ENCODE measurements at places on chromosomes 3 and 15.

- no peak for DNase-seq
Observed at GRCh38 chr3:64398006-64398405, 172.7 kb upstream of the PRICKLE2 start.

DNA sequence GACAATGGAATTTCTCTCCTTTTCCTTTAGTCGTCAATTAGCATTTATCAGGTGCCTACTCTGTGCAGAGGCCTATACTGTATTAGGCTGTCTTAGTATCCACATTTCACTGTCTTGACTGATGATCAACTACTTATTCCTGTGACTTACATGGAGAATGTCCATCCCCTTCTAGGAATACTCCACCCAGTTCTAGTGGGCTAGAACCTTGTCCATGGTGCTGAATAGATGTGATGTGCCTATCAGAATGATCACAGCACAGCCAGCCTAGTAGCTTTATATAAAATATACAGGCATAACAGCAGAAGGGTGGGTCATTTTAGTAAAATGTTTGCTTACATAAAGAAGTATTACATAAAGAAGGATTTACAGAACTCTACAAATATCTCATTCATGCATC lies 621.4 kb downstream of the PDCD6IP start:
- no peak for DNase-seq

- no peak for DNase-seq
Observed at GRCh38 chr15:60392986-60393790, 4.6 kb downstream of the ANXA2 start.

DNA sequence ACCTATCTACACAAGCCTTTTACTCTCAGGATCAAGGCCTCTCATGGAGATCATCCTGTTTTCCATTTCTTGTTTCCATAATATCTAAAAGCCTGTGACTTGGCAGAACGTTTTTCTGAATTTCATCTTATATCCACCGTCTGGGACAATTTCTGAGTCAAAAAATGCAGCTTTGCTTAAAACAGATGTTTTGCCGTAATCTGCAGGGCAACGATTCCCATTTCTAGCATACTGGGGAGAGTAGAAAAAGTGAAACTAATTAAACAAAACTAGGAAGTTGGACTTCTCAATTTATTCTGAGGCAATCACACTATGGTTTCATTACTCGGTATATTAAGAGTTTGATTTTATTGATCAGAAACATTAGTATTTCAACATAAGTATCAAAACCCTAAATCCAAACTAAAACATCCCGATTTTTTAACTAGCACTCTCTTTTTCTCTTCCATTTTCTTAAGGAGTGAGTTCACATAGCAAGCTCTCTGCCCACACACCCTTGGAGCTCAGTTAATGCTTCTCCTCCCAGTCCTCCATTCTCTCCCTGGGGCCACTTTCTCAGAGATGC lies 33.6 kb downstream of the SPATA12 start:
- DNase-seq, result no peak

DNA sequence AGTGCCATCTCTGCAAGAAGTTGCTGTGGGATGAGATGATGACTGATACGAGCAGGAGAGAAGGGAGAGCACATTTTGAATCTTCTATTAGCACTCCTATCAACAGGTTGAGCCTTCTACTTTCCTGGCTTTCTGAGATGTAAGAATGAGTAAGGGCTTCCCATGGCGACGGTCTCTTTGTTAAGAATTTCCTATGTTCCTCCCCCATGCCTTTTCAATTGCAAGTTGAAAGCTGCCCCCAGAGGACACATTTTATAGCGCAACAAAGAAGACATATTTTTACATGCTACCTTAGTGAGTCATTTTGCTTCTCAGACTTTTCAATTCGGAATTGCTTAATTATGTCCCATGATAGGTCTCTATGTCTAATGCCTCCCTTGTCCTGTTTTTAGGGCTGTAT lies 71.3 kb upstream of the LRTM1 start:
- DNase-seq, result no peak

DNA sequence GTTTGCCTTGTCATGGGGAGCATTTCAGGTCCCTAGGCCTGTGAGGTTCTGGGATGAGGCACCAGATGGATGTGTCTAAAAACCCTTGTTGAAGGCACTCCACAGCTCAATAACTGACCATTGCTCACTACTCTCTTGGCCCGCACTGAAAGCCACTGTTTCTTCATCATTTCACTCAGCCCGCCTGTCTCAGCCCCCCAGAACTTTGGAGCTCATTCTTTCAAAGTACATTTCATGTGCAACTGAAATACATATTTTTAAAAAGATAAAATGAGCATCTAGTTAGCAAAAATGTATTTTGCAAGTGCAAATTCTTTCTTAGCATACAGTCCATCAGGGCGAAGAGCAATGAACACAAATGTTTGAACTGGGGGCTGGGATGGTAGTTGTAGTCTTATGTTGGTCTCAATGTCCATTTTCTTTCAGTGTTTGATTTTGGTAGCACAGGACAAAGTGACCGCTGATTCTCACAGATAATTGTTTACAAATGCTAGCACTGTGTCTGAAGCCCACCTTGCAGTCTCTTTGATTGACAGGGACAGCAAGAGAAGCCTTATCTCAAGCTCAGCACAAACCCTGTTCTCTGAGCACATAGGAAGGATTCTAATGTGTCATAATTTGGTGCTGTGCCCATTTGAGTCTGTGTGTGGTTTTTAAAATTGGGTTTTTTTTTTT lies 19.6 kb downstream of the HEMK1 start:
- DNase-seq, result no peak

DNA sequence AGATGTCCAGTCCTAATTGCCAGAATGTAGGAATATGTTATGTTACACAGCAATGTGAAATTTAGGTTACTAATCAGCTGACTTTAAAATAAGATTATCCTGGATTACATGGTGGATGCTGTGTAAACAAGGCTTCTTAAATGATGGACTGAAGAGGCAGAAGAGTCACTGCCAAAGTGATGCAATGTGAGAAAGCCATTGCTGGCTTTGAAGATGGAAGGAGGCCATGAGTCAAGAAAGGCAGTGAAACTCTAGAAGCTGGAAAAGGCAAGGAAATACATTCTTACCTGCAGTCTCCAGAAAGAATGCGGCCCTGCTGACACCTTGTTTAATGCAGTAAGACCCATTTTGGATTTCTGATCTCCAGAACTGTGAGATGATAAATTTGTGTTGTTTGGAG lies 179.1 kb upstream of the ZPLD1 start:
- no peak for DNase-seq

Measured in GM10248 (cell line).